Progenitor cell of endocrine pancreas (in vitro differentiated cells): ENCODE measurements at places on chromosomes 3 and 15.

GRCh38 chr3:168545591-168545990 lies 449.9 kb upstream of the GOLIM4 start:
- no peak for DNase-seq

DNA sequence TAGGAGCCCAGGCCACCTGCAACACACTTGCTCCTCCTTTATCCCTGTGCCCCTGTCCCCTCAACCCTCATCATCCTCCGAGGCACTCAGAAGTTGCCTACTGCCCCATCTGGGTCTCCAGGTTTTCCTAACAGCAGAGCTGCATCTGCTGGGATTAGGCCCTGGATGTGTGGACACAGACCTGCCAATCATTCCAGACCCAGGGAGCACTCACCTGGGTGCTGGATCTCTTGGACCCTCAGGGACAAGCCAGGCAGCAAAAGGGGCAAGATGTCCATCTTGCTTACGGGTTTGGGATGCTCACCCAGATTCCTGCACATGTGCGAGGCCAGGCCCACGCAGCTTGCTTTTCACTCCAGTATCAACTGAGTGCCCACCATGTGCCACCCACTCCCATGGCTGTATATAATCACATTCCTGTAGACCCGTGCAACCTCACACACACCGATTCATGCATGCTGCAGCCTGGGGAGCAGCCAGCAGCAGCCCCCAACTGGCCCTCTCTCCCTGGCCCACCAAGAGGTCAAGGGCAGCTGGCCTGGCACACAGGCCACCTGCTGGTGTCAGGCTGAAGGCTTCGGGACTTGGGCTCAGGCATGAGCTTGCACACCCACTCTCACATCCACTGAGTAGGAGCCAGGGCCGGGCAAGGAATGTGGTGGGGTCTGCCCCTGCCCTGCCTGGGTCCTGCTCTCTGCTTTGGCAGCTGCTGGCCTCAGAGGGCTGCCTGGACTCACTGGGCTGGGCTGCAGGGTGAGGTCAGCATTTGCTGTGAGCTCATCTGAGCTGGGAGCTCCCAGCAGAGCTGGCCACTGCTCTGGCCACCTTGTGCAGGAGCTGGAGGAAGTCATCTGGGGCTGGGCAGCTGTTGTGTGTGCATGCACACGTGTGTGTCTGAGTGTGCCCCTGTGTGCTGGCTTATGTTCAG lies 14.9 kb downstream of the PRKCD start:
- no peak for DNase-seq

DNA sequence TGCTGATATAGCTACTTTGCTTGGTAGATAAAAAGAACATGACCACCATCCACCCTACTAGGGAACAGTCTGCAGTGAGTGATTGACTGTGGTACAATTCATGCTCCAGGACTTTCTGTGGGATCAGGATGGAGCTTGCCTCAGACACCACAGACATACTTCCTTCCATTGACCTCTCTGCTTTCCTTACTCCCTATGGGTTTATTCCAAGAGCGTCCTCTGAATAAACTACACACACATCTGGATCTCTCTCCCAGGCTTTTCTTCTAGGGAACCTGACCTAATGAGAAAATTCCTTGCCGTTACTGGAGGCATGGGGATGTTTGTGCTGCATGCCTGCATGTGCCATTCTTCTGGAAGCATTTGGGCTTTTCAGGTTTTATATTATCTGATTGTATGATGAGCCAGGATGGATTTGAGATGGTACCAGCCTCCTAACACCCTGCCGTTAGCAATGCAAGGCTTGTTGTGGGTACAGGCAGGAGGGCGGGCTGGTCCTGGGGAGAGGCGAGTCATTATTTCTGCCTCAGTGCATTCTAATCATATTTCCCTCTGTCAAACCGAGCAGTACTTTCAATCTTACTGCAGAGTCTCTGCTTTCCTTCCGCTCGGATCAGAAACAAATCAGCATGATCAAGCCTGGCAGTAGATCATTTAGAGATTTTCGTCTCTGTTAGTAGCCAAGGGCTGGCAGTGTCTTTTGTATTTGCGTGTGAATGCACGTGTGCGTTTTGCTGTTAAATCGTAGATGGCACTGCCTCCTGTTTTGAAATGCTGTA lies 279.2 kb downstream of the PDCD6IP start:
- DNase-seq = no peak

- no peak for DNase-seq
These were observed 3.6 kb downstream of the RFC4 start for GRCh38 chr3:186802701-186803100.

DNA sequence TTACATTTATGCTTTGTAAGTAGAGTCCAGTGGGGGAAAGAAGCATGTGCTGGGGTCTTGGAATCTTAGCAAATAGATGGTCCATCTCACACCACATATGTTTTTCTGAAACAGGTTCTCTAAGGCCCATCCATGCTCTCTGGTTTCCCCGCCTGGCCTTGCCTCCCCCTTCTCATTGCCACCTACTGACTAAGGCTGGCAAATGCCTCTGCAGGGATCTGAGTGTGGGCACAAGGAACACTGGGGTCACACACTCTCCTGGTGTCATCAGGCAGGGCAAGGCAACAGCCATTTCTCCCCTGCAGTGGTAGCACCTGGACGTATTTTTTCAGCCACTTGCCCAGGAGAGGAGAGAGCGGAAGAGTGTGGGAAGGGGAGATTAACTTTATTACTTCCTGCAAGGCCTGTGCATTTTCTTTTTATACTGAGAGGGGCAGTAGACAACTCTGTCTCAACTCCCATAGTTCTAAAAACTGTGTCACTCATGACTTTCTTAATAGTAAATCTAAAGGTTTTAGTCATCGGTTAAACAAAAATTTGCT lies 804.2 kb upstream of the NECTIN3 start:
- DNase-seq = no peak

DNA sequence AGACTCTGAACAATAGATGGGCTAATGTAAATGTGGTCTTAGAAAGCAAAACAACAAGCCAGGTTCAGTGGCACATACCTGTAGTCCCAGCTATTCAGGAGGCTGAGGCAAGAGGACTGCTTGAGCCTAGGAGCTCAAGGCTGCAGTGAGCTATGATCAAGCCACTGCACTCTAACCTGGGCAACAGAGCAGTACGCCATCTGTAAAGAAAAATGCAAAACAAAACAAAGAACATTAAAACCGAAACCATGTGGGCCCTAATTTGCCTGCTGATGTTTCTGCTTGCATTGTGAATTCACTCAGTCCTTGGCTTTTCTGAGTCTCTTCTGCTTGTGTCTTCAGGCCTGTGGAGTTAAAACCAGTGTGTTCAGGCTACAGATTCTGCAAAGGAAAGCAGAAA lies 56.7 kb downstream of the CCNL1 start:
- DNase-seq = no peak

DNA sequence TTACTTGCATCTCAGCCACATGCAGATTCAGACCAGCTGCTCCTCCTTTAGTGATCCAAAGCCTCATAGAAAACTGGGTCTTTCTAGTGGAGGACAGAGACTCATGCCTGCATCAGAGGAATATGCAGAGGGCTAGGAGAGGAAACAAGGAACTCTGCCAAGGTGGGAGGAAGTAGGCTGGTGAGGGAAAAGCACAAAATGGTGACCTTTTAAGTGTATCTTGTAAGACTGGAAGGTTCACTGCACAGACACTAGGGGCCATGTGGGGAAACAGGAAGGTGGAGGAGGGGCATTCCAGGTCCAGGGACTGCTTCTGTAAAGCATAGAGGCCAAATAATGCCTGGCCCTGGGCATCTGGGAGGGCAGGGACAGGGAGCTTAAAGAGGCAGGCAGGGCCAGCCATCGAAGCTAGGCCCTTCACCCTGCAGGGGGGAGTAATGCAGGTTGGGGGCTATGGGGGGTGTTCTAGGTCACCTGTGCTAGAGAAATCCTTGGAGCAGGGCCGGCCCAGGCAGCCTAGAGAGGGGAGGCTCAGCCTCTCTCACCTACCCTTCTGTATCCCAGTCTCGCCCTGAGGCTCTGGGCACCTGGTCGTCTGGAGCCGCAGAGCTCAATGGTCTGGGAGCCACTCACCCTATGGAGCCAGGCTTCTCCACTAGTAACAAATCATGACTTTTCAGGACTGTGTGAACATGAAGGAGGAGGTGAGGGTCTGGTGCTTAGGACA lies 117.7 kb downstream of the DNAJB8 start:
- no peak for DNase-seq

DNA sequence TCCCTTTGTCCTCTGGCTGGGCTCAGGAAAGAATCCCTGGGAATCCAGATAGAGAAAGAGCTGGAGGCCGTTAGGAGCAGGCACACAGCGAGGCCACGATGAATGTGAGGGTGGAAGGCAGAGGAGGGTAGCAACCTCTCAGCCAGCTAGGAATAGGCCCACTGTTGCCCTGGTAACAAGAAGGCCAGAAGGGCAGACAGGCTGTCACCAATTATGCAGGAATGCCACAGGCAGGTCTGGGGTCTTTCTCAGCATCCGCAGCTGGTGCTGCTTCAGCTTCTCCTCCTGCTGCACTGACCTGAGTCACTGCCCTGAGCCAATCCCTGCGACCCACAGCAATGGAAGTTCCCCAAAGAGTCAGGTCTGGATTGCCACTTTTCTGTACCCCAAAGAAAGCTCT lies 62.8 kb upstream of the C3orf80 start:
- DNase-seq = no peak
